ENCODE measurements at places on chromosomes 5 and 9.

DNA sequence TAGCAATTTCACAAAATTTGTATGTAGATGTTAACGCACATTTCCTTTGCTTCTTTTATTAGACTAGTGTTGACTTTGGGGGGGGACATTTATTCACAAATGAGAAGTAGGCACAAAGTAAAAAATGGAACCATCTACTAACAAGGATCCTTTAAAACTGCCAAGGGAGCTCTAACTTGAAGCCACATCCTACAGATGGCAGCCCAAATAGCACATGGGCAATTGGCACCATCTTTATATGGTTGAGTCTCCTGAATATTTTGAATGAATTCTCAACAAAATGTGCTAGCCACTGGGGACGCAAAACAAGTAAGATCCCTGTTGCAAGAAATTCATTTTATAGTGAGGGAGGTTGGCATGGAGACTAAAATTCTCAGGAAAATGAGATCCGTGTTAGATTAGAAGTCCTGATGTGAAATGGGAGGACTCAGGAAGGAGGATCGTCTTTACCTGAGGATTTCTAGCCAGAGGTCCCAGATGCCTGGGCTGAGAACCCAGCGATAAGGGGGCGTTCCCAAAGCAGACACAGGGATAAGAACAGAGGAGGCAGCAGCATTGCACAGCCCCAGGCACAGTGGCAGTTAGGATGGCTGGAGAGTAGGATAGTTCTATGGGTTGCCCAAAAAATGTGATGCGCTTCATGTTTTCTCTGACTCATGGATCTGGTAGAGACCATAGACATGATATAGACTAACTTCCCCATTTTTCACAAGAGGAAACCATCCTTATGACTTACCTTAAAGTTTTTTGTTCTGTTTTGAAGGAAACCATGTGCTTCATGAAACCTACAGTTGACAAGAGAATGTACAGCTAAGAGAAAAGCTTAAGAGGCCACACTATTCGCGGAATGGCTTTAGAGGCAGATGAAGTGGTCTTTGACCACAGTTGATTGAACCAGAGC, 37.4 kb downstream of the C9orf152 start:
- no peak for DNase-seq

GRCh38 chr9:32625320-32625719, 10.1 kb downstream of the TAF1L start:
- DNase-seq: no peak

DNA sequence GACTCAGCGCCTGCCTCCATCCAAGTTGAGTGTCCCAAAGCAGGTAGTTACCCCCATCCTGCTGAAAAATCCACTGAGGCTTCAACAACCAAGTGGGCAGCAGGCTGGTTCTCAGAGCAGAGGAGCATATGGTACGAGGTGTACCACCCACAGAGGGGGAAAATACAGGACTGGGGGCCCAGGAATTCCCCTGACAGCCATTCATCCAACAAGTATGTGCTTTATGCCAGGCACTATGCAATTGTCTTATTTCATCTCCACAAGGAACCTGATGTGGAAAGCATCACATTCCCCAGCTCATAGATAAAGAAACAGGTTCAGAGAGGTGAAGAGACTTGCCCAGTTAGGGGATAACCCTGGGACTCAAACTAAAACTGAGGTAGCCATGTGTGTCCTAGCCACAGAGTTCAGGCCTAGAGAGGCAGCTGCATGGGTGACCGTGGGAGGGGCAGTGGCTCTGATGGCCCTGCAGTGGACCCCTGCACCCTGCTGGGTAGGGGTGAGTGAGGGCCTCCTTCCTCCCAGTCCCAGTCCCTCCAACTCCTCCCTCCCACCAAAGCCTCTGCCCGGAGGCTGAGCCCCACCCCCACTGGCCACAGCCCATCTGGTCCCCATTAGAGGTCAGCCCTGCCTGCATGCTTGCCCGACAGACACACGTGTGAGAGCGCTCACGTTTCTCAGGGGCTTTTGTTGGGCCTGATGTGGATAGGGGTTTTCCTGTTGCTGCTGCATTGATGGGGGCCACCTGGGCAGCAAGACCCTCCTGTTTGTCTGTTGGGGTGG, 11.5 kb downstream of the PDLIM4 start:
- DNase-seq: no peak

- DNase-seq: no peak
These were observed 154.9 kb downstream of the TENT4A start for GRCh38 chr5:6868171-6868570.

GRCh38 chr9:134912126-134912840, 5.4 kb downstream of the FCN1 start:
- no peak for DNase-seq

GRCh38 chr5:147791181-147791580, 8.7 kb upstream of the JAKMIP2 start:
- DNase-seq: no peak

GRCh38 chr5:77390795-77391194, 101.3 kb downstream of the WDR41 start:
- no peak for DNase-seq

DNA sequence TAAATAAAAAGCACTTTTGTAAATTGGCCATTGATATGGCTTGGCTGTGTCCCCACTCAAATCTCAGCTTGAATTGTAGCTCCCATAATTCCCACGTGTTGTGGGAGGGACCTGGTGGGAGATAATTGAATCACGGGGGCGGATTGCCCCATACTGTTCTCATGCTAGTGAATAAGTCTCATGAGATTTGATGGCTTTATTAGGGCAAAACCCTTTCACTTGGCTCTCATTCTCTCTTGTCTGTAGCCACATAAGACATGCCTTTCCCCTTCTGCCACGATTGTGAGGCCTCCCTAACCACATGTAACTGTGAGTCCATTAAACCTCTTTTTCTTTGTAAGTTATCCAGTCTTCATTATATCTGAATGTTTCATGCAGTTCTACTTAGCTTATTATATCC, 153.2 kb downstream of the TARS1 start:
- DNase-seq: no peak

DNA sequence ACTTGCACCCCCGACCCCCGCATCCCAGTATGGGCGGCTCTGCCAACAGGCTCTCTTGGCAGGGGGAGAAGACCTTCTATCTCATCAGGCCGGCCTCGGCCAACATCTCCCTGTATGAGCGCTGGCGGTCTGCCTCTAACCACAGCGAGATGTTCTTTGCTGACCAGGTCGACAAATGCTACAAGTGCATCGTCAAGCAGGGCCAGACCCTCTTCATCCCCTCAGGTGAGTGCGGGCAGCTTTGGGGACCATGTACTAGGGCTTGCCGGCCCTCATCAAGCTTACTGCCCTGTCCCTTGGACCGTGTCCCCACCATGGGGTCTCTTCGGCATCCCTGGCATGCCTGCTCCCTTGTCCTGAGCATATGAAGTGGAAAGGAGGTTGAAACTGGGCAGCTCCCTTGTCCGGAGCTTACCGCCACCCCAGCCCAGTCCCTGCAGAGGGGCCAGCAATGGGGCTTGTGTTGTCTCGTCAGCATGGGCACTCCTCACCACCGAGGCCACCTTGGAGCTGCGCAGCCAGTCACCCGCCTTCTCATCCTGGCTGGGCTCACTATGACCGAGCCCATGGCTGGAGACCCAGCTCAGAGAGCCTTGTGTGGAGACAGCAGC, 78.1 kb downstream of the PHF2 start:
- DNase-seq: no peak

- DNase-seq: no peak
These were observed 3.2 kb upstream of the BAAT start for GRCh38 chr9:101387871-101388506.

DNA sequence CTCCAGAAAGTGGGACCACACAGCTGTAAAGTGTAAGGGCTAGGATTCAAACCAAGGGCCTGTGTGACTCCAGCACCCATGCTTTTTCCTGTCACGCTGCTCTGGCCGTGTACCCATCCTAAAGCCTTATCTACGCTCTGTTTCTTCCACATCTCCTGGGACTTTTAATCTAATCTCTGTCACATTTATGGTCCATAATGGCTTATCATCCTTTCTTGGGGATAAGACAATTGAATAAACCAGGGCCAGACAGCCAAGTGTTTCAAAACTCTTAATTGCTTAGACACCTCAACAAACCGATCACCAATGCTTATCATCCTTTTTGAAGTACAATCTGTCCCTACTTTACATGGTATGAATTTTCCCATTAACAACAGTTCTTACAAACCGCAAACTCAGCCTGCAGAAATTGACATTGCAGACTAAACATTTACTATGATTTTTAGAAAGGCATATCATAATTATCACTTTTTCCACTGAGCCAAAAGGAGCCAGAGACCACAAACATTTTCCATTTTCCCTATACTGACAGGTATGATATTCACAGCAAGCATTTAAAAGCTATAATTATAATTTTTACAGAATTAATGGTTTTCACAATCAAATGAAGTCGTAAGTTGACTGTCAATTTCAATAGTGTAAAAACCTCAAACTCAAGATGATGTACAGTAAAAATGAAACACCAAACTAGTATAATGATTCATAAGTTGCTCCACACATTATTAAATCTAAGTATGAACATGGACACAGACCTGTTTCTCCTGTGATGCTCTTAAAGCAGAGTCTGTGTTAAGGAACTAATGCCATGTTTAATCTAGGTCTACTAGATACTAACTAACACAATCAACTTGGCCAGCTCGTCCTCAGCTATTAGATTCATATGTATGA, 99.5 kb downstream of the FBXW11 start:
- DNase-seq: no peak

DNA sequence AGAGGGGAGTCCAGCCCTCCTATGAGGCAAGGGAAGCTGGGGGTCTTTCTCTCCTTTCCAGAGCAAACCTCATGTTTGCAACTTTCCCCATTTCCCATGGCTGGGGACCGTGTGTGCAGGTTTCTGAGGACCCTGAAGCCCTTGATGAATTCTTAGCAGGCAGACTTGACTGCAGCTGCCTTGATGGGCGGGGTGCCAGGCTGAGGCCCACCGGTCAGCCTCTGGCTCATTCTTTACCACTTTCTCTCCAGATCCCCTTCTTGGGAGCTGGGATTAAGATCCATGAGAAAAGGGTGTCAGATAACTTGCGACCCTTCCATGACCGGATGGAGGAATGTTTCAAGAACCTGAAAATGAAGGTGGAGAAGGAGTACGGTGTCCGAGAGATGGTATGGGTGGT, 30.0 kb upstream of the FOXI1 start:
- no peak for DNase-seq

DNA sequence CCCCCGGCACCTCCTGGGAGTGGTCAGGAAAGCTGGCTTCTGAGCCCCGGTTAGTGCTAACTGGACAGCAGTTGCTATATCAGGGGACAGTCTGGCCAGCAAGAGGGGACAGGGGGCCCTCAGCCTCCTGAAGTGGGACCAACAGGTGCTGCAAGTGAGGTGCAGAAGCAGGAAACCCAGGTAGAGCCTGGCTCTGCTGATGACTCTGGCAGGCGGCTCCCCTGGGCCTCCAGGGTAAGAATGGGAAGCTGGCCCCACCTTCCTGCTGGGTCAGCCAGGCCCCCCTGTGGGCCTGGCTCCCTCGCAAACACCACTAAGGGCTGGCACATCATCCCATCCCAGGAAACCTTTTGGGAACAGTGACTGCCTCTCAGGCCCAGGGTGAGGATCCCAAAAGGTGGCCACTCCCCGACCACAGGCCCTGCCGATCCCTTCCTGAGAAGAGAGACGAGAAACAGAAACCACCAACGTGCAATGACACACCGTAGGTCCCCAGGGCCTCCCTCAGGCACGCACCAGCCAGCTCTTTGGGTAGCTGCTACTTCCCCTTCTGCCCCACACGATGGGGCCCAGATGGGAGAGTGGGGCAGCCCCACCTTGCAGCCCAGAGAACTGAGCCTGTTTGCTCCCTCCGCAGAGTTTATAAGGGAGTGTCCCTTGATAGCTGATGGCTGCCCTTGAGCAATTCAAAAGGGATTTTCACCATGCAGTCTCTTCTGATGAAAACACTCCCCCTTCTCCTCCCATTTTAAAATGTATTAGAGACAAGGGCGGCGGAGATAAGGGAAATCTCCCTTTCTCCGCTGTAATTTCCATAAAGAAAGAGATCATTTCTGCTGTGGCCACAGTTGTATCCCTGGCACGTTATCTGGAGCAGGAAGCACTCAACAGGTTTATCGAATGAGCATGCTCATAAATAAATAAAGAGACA, 76.8 kb downstream of the STK10 start:
- DNase-seq: peak; percentile 78

GRCh38 chr5:13316176-13316575, 628.3 kb downstream of the DNAH5 start:
- DNase-seq: no peak

GRCh38 chr5:175859422-175859821, 12.0 kb upstream of the CPLX2 start:
- DNase-seq: no peak

- DNase-seq: no peak
These were observed 443.7 kb downstream of the DIRAS2 start for GRCh38 chr9:90198956-90199355.

- no peak for DNase-seq
These were observed 165.2 kb upstream of the NFIB start for GRCh38 chr9:14479163-14479560.

DNA sequence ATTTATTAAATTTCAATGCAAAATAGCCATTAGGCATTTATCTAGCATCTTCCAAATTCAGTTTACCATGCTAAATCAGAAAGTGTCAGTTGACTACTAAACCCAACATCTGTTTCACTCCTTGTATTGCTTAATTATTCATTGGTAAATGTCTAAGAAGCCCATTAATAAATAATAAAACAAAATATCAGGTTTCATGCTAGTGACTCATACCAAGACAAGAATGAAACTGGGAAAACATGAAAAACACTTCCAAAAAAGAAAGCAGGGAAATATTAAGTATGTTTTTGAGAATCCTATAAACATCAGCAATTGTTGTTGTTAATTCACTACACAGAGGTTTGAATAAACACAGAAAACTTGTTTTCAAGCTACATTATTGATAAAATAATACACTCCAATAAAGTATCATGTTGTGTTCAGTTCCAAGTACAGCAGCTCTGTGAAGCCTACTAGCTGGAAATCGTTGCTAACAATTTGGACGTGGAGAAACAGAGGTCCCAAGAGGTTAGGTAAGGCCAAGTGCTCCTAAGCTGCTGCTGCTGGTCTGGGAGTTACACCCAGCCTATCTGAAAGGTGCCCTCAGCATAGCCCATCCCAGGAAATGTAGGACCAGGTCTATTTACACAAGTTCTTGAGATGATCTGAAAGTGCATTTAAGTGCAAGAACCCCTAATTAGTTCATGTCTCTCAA, 78.8 kb downstream of the GNAQ start:
- no peak for DNase-seq

GRCh38 chr5:62112689-62113228, 193.2 kb upstream of the KIF2A start:
- no peak for DNase-seq

GRCh38 chr9:79630521-79631403, 59.0 kb downstream of the TLE4 start:
- no peak for DNase-seq

GRCh38 chr5:81428861-81429260, 34.9 kb upstream of the ACOT12 start:
- DNase-seq: no peak

DNA sequence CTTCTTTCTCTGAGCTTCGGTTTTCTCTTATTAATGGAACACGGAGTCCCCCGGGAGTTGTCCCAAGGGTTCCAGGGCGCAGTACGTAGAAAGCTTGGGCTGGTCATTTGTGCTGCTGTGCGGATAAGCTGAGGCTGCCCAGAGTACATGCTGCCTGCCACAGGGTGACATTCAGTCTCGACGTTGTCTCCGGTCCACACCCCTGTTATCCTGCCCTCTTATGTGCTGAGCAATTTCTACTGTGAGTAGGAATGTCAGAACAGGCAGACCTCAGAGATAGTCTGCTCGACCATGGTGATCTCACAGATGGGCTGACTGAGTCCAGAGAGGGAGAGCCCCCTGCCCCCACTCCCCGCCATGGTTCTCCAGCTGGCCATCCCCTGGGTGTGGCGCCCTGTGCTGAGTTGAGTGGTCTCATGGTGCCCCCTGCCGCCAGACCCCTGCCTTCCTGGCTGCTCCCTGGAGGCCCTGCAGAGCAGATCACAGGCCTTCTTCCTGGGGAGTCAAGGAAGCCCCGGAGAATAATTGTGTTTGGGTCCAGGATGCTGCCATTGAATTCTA, 124.0 kb downstream of the RGS3 start:
- DNase-seq: no peak
